Stimulated activated CD8-positive, alpha-beta memory T cell treated with anti-CD3 and anti-CD28 coated beads, Interleukin-4, amount 100 ng/mL, for 1 hour (primary cell): ENCODE measurements at places on chromosomes 3 and 15.

- DNase-seq = no peak
Measured at GRCh38 chr3:48716508-48716981, 476 bp downstream of the IP6K2 start.

DNA sequence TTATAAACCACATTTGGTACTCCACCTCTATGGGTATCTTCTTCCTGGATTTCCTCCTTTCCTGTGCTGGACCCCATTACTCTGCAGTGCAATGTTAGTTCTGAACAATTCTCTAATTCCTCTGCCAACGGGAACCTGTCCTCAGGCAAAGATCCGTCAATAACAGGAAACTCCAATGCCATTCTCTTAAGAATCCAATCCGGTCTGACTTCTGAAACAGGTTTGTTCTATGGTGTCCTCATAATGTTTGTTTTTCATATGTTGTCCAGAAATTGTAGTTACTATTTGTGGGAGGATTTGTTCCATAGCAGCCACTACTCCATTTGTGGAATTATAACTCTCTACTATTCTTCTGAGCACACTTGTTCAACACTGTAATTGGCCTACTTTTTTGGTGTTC is 112.7 kb downstream of the TBL1XR1 start:
- no peak for DNase-seq

DNA sequence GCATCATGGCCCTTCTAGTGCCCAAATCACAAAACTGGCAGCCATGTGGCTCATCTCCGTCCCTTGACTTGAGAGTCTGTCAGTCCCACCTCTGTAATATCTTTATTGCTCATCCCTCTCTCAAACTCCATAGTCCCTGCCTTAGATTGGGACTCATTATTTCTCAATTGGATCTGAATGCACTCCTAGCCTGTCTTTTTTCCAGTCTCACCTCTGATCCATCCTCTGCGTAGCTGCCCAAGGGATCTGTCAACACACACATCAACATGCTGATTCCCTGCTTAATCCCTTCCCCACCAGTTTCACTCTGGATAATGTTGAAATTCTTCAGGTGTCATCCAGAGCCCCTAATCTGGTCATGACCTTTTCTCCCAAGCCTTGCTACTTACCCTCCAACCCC is 39.3 kb downstream of the NMNAT3 start:
- DNase-seq = no peak

DNA sequence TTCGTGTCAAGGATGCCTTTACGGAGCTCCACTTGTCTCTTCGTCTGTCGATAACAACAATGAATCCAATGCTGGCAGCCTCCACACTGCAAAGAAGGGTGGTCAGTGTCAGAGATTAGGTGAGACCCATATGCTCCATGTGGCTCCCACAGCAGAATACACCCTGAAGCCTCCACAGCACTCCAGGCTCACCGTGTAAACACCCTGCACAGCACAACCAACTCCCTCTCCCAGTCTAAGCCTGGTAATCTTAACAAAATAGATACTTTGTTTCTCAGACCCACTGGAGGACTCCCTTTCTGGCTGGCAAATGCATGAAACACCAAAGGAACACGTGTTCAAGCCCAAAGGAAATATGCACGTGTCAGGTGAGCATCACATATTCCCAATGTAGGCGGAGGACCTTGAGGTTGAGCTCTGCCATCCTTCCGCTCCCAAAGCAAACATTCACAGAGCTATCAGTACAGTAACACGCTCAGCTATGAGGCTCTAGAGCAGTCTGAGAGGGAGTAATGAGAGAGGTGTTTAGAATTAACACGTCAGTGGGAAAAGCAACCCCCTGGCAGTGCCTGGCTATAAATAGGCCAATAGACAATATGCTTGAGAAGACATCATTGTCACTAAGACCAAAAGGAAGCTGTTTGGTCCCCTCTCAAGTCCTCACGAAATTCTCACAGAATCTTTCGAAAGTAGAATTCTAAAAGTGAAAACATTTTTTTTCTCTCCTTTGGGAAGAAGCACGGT is 86.7 kb downstream of the MCF2L2 start:
- no peak for DNase-seq

DNA sequence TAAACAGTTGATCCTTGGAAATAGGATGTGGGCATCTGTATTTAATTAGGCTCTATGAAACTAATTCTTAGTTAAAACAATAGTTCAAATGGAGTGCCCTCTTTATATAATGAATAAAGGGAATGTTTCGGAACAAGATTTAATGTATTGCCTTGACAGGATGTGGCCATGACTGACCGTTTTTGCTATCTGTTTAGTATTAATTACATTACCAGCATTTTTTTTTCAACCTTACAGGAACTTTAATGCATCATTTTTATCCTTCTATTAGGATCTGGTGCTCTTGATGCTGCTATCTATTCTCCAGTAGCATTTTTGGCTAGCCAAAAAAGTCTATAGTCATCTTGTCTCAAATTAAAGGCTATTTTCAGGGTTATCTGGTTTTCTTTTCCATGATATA is 340.9 kb downstream of the GRM7 start:
- DNase-seq = no peak

DNA sequence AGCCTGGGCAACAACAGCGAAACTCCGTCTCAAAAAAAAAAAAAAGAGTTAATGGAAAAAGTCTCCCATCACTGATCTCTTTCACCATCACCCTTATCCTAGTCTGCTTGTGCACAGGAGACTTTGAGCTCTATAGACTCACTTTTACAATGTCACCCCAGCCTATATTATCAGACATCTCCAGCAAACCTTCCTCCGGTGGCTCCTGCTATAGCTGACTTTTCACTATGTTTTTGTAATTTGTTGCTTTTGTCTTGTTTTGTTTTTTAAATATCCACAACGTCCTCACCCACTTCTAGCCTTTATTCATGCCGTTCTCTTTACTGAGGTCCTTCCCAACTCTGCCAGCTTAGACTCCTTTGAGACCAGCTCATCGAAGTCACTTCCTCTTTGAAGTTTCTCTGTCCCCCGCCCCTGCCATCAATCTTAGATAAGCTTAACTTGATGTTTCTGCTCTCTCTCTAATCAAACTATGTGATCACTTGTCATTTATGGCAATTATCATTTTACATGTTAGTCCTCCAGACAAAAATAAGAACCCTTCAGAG is 82.7 kb upstream of the CHD2 start:
- DNase-seq = no peak

DNA sequence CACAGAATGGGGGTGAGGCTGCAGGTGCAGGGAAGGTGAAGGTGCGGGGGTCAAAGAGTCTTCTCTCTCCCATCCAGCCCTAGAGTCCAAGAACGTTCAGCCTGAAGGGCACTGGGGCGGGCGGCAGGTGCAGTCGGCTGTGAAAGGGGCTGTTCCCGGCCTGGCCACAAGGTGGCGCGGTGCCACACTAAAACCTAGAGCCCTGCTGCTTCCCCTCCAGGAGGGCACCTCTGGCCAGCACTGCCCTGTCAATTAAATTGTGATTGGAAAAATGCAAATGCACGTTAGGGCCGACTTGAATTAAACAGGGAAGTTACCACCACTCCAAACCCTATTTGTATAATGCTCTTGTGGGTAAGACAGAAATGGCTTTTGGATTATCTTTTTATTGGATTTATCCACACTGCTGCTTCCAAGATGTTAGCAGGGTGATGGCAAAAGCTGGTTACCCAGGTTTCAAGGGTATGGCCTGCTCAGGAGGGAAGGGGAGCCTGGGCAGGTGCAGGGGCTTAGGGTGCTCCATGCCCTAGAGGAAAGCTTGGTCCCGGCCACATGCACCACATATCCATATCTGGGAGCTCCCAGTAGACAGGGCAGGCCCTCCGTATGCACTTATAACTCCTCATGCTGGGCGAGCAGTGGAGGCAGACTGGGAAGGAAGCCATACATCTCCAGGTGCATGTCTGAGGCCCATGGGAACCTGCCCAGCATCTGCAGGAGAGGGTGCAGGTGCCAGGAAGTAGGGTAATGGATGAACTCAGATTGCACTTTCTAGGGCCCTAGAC is 119.8 kb downstream of the ADCY5 start:
- DNase-seq = peak; percentile 49

DNA sequence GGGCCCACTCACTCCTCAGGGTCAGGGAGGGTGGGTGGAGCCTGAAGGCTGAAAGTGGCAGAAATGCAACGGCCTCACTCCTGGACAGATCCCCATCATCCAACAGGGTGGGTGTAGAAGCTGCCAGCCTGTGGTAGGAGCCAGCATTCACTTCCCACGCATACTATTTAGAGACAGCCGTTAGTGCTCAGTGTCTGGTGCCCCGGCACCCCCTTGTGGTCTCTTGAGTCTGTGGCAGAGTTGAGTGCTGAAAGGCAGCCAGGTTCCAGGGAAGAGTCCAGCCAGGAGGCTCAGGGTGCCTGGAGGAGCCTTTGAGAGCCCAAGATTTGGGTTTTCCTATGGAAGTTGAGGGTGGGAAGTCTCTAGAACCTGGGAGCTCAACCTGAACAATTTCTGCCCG is 2.1 kb upstream of the GNAT1 start:
- DNase-seq = no peak

- DNase-seq = no peak
Measured at GRCh38 chr3:86814321-86814720, 176.6 kb downstream of the VGLL3 start.
